Spleen (tissue), 13 donors: ENCODE measurements at places on chromosomes 3 and 15.
A peak's percentile ranks its signal among the peaks of the same experiment; 100 is the strongest.

GRCh38 chr3:186821429-186822387 is 15.4 kb upstream of the RFC4 start:
- no peak for DNase-seq

GRCh38 chr15:23447107-23447500 is at the start of gene GOLGA6L2:
GOLGA6L2 (minus strand) TSS chr15:23447243; CDS start chr15:23447181, 62 bp downstream.
- no peak for DNase-seq

DNA sequence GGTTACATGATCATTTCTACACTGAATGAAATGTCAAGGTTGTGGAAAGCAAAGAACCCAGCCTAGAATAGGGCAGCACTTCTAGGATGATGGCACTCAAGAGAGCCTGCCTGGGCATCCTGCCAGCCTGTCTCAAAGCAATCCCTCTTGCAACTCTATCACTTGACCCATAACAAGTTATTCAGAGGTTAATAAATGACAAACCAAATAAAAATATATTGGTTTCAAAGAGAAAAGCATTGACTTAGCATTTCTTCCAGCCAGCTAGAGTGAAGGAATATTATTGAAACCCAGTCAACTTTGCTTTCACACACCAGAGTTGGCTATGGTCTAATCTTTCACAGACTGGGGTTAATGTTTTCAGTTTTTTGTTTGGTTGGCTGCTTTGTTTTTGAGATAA is 214.6 kb upstream of the UBE2E2 start:
- no peak for DNase-seq

DNA sequence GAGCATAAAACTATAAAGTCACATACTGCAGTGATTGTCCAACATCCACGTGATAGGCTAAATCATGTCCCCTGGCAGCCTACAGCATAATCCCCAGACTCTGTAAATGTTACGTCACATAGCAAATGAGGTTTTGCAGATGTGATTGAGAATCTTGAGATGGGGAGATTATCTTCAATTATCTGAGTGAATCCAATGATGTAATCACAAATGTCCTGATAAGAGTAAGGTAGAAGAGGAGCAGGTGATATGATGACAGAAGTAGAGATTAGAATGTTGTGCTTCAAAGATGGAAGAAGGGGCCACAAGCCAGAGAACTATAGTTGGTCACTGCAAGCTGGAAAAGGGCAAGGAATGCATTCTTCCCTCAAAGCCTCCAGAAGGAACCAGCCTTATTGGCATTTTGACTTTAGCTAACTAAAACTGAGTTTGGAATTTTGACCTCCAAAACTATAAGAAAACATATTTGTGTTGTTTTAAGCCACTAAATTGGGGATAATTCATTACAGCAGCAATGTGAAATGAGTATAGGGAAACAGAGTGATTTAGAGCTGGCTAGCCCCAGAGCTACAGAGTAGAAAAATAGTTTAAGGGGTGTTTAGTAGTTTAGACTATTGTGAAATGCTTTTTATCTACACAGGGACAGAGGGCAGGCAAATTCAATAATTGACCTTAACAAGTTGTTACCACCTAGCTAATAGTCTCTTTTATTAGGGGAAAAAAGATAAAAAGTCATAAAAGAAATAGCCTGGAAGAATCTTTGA is 15.2 kb downstream of the SLC2A2 start:
- no peak for DNase-seq

GRCh38 chr15:32893421-32893820 is 175.6 kb downstream of the GREM1 start:
- DNase-seq = no peak

GRCh38 chr15:94186770-94187331 is 44.5 kb upstream of the MCTP2 start:
- DNase-seq = no peak

DNA sequence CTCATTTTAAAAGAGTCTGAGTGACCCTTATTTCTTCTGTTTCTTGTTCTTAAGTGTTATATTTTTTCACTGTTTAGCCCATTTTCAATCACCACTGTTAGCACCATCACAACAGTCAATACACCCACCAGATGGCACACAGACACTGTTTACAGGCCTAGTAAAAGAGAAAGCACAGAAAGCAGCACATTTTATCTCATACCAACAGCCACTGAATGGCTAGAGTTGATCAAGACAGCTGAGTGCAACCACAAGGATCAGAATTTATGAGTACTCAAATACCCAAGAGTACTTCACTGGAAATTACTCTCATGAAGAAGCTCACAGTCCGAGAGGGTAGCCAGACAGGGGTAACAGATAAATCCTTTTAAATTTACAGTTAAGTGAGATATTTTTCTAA is 127.0 kb downstream of the TFDP2 start:
- DNase-seq = no peak

- DNase-seq = no peak
These were observed 24.4 kb downstream of the CNOT10 start for GRCh38 chr3:32709346-32709745.

DNA sequence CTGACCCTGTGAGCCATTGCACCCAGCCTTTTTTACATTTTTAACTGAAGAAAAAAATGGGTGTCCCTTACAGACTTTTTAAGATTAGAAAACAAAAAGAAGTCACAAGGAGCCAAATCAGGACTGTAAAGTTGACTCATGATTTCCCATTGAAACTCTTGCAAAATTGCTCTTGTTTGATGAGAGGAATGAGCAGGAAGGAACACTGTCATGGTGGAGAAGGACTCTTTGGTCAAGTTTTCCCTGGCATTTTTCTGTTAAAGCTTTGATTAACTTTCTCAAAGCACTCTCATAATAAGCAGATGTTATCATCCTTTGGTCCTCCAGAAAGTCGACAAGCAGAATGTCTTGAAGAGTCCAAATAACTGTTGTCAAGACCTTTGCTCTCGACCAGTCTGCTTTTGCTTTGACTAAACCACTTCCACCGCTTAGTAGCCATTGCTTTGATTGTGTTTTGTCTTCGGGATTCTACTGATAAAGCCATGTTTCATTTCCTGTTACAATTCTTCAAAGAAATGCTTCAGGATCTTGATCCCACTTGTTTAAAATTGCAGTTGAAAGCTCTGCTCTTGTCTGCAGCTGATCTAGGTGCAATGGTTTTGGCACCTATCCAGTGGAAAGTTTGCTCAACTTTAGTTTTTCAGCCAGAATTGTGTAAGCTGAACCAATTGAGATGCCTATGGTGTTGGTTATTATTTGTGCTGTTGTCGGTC is 369.4 kb downstream of the MAGI1 start:
- no peak for DNase-seq

DNA sequence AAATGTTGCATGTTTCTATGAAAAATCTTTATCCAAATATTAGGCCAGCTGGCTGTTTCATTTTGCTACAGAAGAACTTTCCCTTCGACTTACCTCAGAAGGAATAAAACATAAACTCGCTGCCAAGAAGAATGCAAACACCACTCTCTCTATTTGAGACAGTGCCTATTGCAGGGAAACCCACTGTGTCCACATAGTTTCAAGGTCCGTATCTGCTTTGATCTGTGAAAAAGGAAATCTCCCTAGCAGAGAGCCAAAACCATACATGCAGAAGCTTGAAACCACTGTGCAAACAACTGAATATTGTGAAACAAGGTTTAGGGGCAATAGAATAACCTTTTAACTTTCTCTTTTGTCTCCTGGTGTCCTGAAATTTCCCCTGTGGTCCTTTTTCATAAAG is 35.0 kb upstream of the CAPN7 start:
- DNase-seq = no peak

DNA sequence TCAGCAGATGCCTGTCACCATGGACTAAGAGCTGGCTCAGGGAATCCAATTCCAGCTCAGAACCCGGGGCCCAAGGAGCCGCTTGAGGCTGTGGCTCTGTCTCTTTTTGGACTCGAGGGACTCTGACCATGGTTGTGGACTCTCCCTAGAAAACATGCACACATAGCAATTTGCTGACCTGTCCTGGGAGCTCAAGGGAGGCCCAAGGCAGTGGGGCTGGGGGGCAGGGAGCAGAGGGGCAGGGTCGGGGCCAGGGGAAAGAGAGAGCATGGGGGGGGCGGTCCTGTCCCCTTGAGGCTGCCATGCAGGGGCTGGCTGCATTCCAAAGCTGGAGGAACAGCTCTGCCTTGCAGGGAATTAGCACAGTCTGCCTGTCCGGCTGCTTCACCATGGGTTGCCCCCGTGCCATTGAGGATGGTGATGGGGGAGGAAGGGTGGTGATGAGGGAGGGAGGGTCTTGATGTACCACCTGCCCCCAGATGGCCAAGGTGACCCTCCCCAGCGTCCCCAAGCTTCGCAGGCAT is 190.1 kb downstream of the GOLGA6L6 start:
- peak; percentile 84 for DNase-seq

DNA sequence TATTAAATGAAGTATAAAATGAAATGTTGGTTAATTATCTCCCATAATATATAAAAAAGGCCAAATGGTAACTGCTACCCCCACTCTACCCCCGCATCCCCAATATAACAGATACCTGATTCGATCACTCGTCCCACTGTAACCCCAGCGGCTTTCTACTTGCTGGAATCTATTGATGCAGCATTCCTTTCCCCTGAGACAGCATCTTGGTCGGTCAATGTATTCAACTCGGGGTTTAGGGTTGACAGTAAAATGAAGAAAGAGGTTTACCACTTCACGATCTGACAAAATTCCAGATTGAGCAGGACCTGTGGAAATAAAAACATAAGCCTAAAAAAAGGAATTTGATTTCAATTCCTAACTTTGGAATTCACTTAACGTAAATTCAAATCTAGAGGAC is 18.6 kb upstream of the C15orf40 start:
- DNase-seq = no peak

DNA sequence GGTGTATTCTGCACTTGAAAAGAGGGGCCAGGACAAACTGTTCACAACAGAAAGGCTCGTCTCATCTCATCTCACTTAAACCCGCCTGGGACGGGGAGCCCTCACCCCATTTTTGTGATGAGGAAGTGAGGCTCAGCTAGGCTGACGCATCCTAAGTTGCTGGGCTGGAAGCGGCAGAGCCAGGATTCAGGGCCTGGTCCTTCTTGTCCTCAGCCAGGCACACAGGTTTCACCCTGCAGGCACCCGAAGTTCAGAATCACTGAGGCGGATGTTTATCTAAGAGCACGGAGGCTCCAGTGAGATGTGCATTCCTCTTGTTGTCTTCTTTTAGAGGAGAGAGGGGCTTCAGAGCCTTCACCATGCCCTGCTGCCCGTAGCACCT is 51.1 kb upstream of the PLXNA1 start:
- peak; percentile 55 for DNase-seq

DNA sequence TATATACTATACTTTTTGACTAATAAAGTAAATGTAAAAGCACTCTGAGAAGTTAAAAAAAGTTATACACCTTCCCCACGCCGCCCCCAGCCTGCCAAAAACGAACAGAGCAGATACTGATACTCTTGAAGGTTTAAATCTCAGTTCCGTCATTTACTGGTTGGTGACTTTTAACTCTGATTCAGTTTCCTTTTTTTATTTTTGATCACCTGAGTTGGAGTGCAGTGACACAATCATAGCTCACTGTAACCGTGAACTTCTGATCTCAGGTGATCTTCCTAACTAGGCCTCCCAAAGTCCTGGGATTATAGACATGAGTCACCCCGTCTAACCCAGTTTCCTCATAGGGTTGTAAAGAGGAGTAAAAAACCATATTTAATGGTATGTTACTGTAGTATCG is 3.3 kb upstream of the TIPIN start:
- DNase-seq = no peak

DNA sequence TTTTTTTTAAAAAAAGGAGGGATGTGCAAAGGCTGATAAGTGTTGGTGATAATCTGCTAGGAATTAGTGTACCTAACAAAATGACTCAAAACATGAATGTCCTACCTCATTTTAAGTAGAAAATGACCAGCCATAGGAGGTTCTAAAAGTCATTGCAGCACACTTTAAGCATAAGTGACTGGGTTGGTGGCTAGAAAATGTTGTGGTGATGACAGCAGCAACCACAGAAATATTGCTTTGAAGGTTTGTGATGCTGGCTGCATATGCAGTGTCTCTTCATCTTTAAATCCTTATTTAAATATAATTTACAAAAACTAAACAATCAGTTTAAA is 55.2 kb downstream of the CMSS1 start:
- DNase-seq = no peak

DNA sequence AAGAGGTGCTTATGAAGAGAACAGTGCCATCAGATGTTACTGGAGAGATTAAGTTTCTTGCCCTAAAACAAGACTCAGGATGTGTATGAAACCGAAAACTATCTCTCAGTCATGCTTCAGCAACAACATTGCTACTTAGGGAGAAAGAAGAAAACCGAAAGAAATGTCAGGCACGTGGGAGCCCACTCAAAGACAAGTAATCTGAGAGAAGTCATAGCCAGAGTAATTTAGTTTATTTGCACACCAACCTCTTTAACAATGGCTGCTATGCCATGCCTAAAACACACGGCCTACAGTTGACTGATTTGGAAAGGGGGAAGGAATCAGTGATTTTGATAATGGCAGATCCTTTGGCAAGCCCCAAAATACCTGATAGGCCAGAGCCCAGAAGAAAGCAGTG is 162.9 kb downstream of the TIGIT start:
- no peak for DNase-seq

DNA sequence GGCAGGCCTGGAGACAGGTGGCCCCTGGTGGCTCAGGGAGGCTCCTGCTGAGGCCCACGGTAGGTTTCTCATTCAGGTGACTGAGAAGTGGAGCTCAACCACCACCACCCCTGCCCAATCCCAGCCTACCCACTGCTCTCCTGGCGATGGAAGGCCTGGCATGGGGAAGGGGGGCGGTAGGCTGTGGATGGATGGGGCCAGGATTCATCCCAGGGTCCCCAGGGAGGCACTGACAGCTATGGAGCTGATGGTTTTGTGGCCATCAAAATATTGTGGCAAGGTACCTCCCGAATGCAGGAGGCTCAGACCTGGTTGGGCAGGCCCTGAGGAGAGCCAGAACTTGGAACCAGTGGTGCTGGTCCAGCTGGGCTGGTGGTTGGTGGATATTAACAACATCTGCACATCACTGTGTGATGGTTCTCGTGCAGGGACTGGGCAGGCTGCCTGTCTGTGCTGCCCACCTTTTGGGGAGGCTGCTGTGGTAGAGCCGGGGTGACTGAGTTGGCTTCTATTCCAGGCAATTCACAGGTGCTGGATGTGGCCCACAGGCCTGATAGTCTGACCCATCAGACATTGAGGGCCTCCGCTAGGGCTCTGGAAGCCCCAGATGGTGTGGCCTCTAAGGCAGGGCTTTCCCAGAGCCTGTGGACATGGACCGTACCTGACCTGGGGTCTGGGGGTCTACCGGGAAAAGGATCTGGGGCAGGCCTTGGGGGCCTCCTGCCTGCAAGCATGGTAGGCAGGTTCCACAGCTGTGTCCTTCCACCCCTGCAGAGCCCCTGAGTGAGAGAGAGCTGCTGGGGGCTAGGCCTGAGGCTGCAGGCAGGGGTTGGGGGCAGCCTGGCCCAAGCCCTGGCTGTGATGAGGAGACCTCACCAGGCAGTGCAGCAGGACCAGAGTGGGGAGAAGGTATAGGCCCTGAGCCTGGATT is 3.4 kb downstream of the ZBTB47 start:
- DNase-seq = no peak
